ENCODE measurements at places on chromosomes 1 and 21. TPM values are rescaled to one million over a fixed set of nuclear protein-coding genes. Genes with fewer than 3 reads are reported as not detected.

The AVPR1B gene
- not detected for total RNA-seq

The SWT1 gene
- 1.9 TPM for total RNA-seq

The XCL1 gene
- 309 TPM for total RNA-seq

The OR2M3 gene
- not detected for total RNA-seq
